ENCODE measurements at places on chromosomes 4 and X.

DNA sequence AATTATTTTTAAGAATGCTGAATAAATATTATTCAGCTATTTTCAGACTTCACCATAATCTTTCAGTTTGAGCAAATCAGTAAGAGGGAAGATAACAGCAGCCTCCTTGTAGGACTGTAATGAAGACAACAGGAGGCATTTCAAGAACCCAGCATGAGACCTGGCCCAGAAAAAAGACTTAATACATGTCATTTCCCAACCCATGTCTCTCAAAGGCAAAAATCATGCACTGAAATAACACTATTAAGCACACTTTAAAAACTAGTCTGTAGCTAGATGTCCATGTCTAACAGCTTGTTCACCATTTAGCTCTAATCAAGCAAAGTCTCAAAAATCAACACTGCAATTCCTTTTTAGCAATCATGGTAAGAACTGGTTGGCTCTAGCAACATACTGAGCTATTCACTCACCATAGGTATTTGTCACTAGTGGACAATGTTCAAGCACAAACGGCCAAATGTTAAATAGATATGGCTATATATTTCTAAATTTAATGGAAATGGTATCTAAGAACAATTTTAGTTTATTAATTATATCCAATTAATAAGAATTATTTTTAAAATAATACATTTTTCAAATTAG, 109.9 kb downstream of the WDFY3 start:
- no peaks in the 10 kb centered on the region for H3K27me3 ChIP-seq
- no peak overlapping the region for H3K4me3 ChIP-seq
- DNase-seq, result no peak
- no peak overlapping the region for H3K27ac ChIP-seq
- H3K36me3 ChIP-seq, result peaks cover 21% of the 10 kb centered on the region

DNA sequence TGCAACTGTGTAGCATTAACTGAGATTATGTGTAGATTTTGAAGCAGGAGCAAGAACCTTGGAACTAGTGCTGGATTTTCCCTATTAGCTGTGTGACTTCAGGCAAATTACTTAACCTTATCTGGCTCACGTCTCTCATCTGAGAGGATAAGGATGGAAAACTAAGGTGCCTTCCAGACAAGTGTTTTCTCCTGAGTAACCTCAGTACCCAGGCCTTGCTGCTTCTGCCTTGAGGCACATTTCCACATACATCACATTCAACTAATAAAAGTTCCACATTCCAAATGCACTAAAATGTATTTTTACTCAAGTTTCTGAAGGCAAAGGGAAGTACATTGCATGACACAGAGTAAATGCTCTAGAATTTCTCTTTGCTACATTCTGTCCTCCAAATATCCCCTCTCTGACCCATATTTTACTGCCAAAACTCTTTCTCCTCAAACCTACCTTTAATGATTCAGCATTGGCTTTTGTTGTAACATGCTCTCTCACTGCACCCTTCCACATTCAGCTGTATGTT, 195.4 kb upstream of the ADGRL3 start:
- DNase-seq, result no peak
- H3K4me1 ChIP-seq, result no peaks in the 10 kb centered on the region
- no peaks in the 10 kb centered on the region for H3K27me3 ChIP-seq
- no peak overlapping the region for H3K4me3 ChIP-seq

GRCh38 chr4:17531538-17532285, 16.7 kb downstream of the CLRN2 start:
- no peak overlapping the region for H3K4me3 ChIP-seq
- DNase-seq, result no peak
- no peaks in the 10 kb centered on the region for H3K36me3 ChIP-seq
- H3K27me3 ChIP-seq, result peaks cover 10% of the 10 kb centered on the region
- no peaks in the 10 kb centered on the region for H3K4me1 ChIP-seq

DNA sequence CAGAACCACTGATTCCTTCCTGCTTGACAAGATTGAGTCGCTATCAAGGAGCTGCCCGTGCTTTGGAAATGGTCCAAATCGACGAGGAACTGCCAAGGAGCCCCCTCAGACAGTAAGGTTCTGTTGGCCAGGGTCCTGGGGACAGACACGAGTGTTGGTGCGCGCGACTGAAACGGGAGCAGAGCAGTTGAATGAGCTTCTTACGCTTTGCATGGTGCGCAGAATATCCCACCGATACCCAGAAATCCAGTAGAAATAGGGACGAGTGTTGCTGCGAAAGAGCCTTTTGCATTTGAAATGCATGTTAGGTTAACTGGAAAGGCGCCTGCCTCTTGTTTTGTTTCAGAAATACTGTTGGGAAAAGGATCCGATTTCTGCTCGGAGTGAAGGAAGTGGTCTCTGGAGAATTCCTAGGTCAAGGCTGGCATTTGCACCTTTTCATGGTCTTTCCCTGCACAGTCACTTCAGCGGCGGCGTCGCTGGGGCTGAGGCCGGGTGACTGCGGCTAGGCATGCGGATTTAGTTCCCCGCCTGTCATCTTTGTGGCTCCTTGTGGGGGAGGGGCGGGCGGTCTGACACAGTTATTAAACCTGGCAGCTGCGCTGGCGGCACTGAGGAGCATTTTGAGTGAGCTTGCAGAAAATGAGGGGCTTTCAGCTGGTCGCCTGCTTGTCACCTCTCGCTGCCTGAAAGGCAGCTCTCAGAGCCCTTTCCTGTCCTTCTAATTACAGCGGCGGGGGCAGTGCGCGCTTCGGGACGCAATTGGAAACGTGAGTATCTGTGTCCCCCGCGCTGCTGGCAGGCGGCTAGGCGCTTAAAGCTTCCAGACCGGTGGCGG, 51.5 kb upstream of the TRIM2 start:
- H3K4me3 ChIP-seq, result peak overlapping the region; percentile 50
- H3K4me1 ChIP-seq, result peaks cover 20% of the 10 kb centered on the region
- H3K27ac ChIP-seq, result peak overlapping the region; percentile 37
- DNase-seq, result peak; percentile 80

DNA sequence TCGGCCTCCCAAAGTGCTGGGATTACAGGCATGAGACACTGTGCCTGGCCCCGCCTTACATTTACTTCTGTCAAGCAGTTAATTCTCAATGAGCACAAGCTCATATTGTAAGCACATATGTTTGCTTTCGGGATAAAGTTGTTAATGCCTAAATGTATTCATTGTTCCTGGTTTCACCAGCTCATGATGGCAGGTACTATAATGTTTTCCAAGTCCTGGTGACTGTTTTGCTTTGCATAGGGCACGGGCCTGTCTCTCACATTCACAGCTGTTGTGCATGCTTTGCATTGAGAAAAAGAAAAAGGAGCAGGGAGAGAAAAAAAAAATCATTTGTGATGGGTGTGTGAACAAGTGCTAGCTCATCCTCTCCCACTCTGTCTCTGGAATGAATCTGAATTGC, 661.2 kb upstream of the TENM3 start:
- no peak overlapping the region for H3K27ac ChIP-seq
- no peaks in the 10 kb centered on the region for H3K27me3 ChIP-seq
- no peak overlapping the region for H3K4me3 ChIP-seq
- H3K4me1 ChIP-seq, result no peaks in the 10 kb centered on the region

All from suprapubic skin (tissue), 4 donors.